Stimulated activated CD4-positive, alpha-beta T cell treated with anti-CD3 and anti-CD28 coated beads, Interleukin-1b, Interleukin-23, amount 100 ng/mL, for 1 hour (primary cell): ENCODE measurements at places on chromosomes 5 and 9.

GRCh38 chr9:21902136-21902535 is 92.1 kb downstream of the CDKN2A start:
- DNase-seq = no peak

DNA sequence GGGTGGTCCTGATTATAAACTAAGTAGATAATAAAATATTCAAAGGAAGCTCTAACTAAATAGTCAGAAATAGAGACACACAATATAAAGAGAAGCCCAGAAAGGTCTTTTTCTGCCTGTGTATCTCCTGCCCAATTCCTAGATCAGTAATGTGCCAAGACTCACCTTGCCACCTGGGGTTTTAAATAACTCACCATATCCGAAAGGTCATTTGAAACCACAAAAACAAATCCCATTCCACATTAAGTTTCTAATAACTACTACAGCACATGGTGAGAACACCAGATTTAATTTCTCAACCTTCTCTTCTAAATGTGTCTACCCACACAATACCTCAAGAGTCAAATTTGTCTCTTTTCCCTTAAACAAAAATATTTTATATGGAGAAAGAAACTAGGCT is 75.2 kb downstream of the ZNF608 start:
- no peak for DNase-seq

DNA sequence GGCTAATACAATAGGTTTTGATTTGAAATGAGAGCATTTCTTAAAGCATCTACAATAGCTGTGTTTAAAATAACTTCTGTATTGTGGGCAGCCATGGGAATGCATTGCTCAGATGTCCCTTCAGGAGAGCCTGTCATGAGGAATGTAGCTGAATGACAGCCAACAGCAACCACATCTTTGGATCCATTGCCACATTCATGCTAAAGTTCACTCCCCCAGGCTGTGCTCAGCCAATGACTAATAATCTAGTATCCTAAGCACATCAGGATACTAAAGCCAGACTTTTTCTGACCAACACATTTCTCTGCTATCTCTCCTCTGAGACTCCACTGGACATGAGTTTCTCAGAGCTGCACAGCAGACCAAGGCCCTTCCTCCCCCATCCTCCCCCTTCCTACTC is 45.5 kb downstream of the HTR1A start:
- no peak for DNase-seq

GRCh38 chr5:127856292-127856691 is 153.1 kb downstream of the CCDC192 start:
- no peak for DNase-seq

GRCh38 chr5:109697339-109697738 is 7.6 kb downstream of the MAN2A1 start:
- DNase-seq = no peak
